Hepatocyte (in vitro differentiated cells): ENCODE measurements at places on chromosomes 3 and 15.

DNA sequence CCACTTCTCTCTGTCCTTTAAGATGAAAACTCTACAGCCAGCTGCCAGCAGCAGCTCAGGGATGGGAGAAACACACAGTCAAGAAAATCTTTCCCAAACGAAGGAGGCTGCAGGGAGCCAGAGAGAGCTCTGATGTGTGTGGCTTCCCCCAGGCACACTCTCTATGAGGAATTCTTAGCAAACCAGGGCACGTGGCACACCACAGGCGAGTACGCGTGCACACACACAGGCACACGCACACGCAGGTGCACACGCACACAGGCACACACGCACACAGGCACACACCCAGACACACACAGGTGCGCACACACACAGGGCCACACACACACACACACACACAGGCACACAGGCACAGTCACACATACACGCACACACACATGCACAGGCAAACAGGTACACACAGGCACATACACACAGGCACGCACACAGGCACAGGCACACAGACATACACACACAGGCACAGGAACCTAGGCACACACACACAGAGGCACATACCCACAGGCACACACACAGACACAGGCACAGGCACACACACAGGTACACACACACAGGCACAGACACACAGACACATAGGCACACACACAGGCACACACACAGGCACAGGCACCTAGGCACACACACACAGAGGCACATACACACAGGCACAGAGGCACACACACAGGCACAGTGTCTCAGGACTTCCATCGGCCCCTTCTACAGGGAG, 91.5 kb upstream of the ATP2B2 start:
- DNase-seq, result no peak

DNA sequence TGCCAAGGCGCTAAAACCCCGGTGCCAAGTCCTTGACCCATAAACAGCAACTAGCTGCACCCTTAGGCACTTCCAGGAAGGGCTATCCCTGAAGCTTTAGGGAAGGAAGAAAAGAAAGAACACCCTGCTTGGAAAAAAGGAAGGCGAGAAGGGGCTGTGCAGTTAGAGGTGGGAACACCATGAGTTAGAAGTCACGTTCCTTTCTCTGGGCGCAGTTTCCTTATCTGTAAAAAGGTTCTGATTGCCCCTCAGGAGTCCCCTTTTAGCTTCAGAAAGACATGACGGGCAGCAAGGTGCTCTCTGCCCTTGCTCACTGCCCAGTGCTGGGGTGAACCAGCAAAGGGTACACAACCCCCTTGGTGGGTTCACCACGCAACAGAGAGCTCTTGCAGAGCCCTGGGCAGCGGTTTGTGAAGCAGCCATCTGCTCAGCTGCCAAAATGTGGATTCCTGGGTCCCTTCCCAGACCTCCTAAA, 798 bp downstream of the GCHFR start:
- DNase-seq, result no peak

DNA sequence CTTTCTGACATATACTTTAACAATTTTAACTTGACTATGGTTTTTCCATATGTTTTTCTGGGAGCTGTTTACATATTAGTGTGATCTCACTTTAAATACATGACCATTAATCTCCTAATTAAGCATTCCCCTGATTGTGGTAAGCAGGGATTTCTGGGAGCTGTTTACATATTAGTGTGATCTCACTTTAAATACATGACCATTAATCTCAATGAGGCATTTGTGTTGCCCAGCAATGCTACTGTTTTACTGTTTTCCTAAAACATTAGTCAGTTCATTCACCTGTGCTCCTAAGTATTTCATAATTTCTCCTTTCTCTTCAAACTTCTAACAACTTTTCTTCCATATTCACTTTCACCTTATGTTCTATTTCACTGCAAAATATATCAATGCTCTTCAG, 3.6 kb upstream of the GRAMD1C start:
- no peak for DNase-seq

- peak; percentile 64 for DNase-seq
Measured at GRCh38 chr15:58770519-58770856, 614 bp upstream of the MINDY2 start.

- DNase-seq, result peak; percentile 27
Measured at GRCh38 chr15:35624881-35625280, 78.9 kb upstream of the DPH6 start.

DNA sequence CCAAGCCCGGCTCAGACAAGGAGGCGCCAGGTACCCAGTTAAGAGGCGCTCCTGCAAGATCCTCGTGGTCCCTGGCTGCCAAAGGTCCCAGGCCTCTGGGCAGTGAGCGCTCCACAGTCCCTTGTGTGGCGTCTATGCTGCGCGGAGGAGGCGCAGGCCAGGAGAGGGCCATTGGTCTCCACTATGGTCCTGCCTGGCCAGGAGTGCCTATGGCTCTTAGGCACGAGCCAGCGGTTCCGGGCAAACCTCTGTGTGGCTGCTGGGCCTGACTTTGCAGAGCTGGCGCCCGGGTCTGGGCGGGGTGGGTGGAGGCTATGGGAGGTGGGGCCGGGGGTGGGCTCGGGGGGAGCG, 660 bp upstream of the ADAMTSL3 start:
- DNase-seq, result no peak
